ENCODE measurements at places on chromosomes 5 and 9. TPM values are rescaled to one million over a fixed set of nuclear protein-coding genes. Genes with fewer than 3 reads are reported as not detected.

The LRRC26 gene
- not detected for total RNA-seq

The POLR3G gene
- total RNA-seq = 12.1 TPM

The ANKRD18B gene
- total RNA-seq = not detected

The COL23A1 gene
- total RNA-seq = under 0.01 TPM

The NUTM2G gene
- not detected for total RNA-seq

The DOCK8 gene
- 4.4 TPM for total RNA-seq

The VLDLR gene
- total RNA-seq = 29.2 TPM

The PCDHGB3 gene
- 8.6 TPM for total RNA-seq

The SECISBP2 gene
- 34.3 TPM for total RNA-seq

The HMCN2 gene
- total RNA-seq = 0.11 TPM

The SPATA24 gene
- 4.1 TPM for total RNA-seq

The AMBP gene
- 0.26 TPM for total RNA-seq

The GMCL2 gene
- not detected for total RNA-seq

The SOHLH1 gene
- total RNA-seq = not detected

The TAF11L12 gene
- not detected for total RNA-seq

The BSPRY gene
- total RNA-seq = under 0.01 TPM

The TXNDC15 gene
- 131 TPM for total RNA-seq

The GPR150 gene
- not detected for total RNA-seq

The LPAR1 gene
- total RNA-seq = 263 TPM

The SLC6A7 gene
- not detected for total RNA-seq

The CENPH gene
- total RNA-seq = 13.6 TPM
